ENCODE measurements at places on chromosomes 1 and 21. TPM values are rescaled to one million over a fixed set of nuclear protein-coding genes. Genes with fewer than 3 reads are reported as not detected.

GRCh38 chr1:62457955-62458354, 21.1 kb downstream of the USP1 start:
- peak; percentile 13 for ATAC-seq

GRCh38 chr1:35053433-35053832, 21.7 kb upstream of the ZMYM6 start:
- no peak for ATAC-seq

- no peak for ATAC-seq
These were observed 128.1 kb upstream of the JUN start for GRCh38 chr1:58911841-58912499.

GRCh38 chr1:199313444-199313843, 674.6 kb downstream of the PTPRC start:
- no peak for ATAC-seq

DNA sequence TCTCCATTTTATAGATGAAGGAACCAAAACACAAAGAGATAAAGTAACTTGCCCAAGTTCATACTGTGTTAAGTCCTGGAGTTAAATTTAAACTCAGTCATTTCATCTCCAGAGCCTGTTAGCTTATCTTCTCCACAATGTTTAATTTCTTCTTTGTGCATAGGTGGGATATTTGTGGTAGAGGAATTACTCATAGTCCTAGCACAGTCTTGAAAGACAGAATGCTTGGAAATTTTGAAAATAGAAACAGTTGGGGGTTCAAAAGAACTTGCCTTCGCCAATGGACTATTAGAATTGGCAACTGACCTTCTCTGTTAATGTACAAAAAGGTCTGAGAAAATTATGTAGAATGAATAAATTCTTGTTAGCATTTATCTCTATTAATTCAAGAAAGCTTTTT, 832.0 kb upstream of the PRMT6 start:
- ATAC-seq, result no peak

- no peak for ATAC-seq
These were observed 72.8 kb downstream of the PLEKHA6 start for GRCh38 chr1:204286831-204287421.

DNA sequence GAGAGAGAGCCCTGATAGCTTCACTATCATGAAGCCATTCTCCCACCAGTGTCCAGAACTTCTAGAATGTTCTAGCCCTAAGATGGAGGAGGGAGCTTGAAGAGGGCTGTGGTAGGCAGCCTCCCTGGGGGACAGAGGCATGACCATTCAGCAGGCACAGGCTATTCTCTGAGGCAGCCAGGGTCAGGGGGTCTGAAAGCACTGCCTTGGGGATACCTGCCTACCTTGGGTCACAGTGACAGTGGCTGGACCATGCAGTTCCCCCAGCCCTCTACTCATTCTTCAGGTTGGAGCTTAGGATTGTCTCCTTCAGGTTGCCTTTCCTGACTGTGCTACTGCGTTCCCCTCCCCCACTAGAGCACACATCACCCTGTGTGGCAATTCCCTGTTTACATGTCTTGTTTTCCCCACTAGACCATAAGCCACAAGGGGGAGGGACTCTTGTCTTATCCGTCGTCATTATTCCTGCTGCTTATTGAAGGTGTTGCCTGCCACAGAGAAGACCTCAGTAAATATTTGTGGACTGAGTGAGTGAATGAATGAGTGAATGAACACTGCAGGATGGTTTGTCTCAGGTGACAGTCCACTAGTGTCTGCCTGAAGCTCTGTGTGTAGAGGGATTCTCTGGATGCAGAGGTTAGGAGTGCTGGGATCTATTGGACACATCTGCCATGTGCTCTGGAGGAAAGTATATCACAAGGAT, 5.2 kb downstream of the ZDHHC18 start:
- ATAC-seq, result no peak

DNA sequence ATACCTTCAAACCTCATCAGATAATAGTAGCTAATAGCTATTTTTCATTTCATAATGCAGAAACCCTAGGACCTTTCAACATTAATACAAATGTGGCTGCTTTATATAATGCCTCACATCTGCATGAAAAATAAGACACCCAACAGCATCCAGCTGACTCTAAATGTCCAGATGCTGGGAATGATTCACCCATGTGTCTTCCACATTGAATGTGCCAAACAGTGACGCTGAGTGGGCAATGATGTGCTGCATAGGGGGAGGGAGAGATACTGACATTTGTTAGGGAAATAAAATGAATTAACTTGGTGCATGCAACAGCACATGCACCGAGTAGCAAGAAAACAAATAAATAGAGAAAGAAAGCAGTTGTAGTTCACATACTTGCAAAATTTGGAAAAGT, 199.3 kb downstream of the DSCAM start:
- no peak for ATAC-seq

Gene CACNA1S
- not detected for total RNA-seq

DNA sequence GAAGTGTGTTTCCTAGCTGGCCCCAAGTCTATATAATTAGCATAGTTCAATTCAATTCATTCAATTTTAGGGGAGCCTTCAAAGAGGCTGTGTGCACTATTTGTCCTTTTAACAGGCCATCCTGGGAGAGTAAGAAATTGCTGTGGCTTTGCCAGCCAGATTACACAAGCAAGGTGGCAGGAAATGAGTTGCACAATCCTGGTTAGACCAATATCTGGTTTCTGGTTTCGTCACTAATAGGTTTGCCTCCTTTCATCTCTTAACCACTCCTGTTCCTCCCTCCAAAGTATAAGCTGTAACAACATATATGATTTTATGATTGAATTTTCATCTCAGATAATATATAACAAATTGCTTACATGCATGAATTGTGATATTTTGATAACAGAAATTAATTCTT, 84.1 kb upstream of the NEGR1 start:
- ATAC-seq, result peak; percentile 31

Gene CNKSR1
- total RNA-seq, result 19.7 TPM

- ATAC-seq, result peak; percentile 78
These were observed 170.3 kb downstream of the CAMTA1 start for GRCh38 chr1:6955357-6956094.

DNA sequence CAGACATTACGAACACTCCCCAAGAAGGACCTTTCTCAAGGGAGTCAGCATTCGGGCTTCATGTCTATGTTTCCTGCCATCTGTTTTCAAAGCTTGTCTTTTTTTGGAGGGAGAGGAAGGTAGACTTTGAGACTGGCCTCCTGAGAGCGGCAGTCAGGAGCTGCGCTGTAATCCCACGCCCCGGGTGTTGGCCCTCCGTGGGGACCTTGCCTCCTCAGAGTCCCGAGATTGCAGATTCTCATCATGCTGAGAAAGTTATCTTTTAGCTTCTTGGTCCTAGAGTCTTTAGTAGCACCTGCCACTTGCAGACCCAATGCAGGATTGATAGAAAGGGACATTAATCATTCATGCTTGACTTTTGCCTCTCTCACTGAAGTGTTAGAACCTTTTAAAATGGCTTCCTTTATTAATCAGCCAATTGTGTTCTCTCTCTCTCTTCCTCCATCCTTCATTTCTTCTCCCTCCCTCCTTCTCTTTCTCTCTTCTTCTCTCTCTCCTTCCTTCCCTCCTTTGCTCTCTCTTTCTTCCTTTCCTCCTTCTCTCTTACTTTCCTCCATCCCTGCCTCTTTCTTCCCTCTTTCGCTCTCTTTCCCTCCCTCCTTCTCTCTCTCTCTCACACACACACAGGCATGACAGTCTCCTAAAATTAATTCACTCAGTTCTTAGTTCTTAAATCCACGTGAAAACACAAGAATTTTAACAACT, 25.2 kb upstream of the GNPAT start:
- ATAC-seq, result no peak

Gene EVA1C
- 23.8 TPM for total RNA-seq

GRCh38 chr1:228403231-228403631, 3.4 kb downstream of the TRIM11 start:
- no peak for ATAC-seq

DNA sequence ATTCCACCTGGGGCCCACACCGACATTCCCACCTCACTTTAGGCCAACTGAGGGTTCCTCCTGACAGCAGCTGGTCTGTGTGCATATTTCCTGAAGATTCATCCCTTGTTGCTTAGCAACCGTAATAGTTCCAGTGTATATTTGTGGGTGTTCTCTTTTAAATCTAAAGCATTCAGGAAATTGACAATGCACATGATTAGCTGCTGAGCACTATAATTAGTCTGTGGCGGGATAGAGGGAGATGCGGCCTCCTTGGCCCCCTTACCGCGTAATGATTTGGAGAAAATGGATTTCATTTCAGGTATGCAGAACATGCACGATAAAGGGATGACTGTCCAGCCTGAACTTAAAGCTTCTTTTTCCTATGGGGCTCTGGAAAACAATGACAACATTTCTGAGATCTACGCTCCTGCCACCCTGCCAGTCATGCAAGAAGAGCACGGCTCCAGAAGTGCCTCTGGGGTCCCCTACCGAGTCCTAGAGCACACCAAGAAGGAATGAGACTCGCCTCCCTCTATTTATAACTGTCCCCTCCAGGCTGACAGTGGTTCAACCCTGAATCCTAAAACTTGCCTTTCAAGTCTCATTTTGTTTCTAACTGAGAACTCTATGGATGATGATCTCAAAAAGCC, 33.8 kb upstream of the RCAN3 start:
- no peak for ATAC-seq

DNA sequence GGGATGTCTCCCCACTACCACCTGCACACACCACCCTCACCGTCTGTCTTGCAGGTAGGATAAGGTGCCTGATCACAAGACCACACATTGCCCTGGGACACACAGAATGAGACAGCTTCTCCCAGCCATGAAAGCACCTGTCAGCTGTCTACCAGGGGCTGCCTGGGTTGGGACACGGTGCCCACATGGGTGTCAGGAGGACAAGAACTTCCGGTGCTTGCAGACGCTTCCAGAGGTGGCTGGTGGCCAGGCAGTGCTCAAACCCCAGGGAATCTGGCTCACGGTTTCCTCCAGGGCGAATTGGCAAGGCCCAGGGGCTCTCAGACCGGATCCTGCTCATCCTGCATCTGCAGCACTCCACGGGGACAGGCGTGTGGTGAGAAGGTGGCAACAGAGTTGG, 182.6 kb upstream of the ARHGEF16 start:
- no peak for ATAC-seq

Gene NUP210L
- total RNA-seq, result 0.04 TPM

Gene CLDN17
- total RNA-seq, result 1.8 TPM

Gene HES4
- 15.7 TPM for total RNA-seq

GRCh38 chr1:37878071-37878470, 18.7 kb upstream of the MTF1 start:
- ATAC-seq, result no peak

Gene LCE3C
- not detected for total RNA-seq

Gene CRB1
- not detected for total RNA-seq

DNA sequence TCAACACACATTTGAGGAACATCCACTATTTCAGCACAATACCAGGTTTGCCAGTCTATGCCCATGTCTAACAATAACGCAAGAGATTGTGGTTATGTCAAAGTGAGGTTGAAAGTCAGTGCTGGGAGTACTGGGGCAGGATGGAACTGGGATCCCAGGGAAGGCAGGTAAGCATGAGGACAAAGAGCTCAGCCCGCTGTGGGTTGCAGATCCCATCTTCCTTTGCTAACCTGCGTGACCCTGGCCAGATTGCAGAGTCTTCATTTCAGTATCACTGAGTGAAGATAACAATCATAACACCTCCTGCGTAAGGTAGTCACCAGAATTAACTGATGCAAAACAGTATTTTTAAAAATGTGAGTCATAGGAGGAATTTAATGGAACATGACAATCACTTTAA, 250.0 kb downstream of the PCP4 start:
- no peak for ATAC-seq

DNA sequence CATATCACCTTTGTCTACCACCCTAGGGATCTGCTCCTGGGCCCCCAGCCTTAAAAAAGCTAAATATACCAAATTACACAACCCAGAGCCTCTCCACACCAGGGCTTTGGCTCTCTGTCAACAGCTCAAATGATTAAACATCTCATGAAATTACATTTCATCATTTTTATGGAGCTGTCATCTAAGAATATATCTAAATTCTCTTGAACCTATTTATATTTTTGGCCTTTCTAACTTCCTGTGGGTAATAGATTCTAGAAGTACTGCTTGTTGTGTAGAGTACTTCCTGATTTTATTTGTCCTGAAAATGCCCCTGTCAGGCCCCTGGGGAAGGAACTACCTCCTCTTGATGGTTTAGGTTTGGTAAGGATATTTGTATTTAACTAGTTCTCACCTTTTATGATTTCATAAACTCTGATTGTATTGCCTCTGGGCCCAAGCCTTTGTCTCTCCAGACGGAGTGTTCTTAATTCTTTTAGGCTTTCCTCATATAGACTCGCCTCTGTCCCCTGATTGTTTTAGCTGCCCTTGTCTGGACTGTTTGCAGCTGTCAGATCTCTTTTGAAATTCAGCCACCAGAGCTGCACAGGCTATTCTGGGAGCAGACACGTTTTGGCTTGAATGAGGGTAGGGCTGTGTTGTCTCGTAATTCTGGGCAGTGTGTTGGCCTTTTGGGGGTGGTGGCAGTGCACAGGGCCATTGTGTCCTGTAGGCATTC, 16.6 kb downstream of the MYOG start:
- peak; percentile 31 for ATAC-seq

Gene C1orf122
- 46.7 TPM for total RNA-seq

GRCh38 chr1:192581131-192581927, 5.8 kb downstream of the RGS1 start:
- ATAC-seq, result no peak

DNA sequence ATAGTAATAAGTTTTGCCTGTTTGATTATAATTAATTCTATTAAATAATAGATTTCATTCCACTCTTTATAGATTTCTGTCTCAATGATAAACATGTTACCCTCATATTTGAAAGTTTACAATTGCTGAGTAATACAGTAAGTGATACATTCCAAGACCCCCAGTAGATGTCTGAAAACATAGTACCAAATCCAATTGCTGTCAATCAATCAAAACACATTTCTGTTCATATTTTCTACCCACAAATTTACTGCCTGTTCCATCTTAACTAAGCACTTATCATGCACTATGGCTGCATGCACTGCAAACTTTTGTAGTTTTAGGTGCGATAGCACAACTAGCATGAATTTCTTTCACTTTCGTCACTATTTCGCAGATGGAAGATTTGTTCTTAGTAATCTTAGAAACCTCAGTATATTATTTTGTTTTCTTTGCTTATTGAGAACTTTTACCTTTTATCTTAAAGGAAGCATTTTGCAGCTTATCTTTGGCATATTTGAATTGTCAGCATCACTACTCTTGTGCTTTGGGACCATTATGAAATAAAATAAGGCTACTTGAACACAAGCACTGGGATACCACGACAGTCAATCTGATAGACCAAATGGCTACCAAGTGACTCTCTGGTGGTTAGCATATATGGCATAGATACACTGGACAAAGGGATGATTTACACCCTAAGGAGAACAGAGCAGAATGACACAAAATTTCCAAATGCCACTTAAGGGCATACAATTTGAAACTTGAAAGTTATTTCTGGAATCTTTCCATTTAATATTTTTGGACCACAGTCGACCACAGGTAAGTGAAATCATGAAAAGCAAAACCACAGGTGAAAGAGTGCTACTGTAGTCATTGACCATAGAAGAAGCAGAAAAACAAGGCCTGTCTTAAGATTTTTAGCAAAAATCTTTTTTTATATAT, 67.6 kb downstream of the RGS13 start:
- ATAC-seq, result no peak

Gene PITHD1
- 63.8 TPM for total RNA-seq

Data from esophagus mucosa (tissue), 1 donor.